Mesenteric fat pad (tissue), 1 donor: ENCODE measurements at places on chromosomes 7 and 10. TPM values are rescaled to one million over a fixed set of nuclear protein-coding genes. Genes with fewer than 3 reads are reported as not detected.

DNA sequence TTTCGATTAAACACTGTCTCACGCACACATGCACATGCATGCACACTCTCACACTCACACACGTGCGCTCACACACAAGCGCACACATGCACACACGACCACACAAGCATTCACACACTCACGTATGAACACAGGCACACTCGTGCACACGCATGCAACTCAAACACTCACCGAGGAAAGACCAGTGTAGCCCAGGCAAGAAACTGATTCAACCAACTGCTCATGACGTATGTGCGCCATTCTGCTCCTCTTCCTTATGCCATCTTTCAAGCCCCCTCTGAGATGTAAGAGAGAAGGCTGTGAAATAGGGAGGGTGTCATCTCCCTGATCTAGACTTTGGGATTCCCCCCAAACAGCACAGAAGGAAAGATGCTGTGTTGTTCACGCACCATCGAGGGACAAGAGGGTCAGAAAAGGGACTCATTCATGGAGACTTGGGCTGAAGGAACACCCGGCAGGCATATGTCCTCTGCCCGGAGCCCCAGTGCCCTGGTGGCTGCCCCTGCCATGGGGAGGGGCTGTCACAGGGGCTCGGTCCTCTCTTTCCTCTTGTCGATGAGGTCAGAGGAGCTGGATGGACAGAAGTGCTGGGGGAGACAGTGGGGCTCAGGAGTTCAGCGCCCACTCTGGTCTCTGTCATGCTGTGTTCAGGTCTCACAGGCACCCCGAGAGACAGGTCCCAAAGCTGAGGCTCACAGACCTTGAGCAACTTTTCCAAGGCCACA lies 130.1 kb upstream of the SHH start:
- DNase-seq: no peak

GRCh38 chr10:96721207-96721572 lies 876 bp upstream of the PIK3AP1 start:
- DNase-seq: no peak

Gene POR
- 507 TPM for total RNA-seq

DNA sequence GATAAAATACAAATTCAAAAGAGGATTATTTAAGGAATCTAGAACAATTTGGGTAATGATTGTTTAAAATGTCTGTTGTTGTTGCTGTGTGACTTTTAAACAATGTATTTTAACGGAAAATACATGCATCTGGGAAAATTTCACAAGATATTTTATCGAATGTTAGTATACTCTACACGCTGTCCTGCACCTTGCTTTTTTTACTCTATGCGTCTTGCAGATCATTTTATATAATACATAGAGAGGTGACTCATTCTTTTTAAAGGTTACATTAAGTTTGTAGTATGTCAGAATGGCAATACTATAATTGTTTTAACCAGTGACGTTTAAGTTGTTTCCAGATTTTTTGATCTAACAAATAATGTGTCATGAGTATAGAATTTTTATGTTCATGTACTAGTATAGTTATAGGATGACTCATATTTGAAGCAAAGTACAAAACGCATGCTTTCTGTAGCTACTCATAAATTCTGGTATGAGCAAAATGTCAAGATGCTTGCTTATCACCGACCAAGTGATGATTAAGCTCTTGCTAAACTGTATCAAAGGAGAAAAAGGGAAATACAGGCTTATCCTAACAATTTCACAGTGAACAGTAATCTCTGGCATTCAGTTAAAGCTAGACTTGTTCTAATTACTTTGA lies 4.9 kb downstream of the DKK1 start:
- DNase-seq: no peak

GRCh38 chr7:27560706-27561235 lies 101.9 kb downstream of the HIBADH start:
- DNase-seq: no peak

Gene SAP25
- 2.3 TPM for total RNA-seq

DNA sequence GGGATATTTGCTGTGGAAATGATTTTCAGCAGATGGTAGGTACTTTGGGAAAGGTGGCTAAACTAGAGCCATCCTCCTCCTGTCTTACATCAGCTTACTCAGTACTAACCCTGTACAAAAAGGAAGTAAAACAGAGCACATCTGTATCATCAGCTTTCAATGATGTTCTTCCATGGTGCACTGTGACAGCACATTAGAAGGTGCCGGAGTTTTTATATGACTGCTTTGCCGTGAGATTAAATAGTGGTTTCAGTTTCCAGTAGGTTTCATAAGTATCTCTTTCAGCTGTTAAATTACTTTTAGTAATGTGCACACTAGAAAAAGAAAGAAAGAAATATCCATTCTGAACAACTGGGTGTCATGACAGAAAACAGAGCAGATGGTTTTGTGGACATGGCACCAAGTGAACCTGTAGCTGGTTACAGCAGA lies 86.5 kb downstream of the ARID5B start:
- no peak for DNase-seq

DNA sequence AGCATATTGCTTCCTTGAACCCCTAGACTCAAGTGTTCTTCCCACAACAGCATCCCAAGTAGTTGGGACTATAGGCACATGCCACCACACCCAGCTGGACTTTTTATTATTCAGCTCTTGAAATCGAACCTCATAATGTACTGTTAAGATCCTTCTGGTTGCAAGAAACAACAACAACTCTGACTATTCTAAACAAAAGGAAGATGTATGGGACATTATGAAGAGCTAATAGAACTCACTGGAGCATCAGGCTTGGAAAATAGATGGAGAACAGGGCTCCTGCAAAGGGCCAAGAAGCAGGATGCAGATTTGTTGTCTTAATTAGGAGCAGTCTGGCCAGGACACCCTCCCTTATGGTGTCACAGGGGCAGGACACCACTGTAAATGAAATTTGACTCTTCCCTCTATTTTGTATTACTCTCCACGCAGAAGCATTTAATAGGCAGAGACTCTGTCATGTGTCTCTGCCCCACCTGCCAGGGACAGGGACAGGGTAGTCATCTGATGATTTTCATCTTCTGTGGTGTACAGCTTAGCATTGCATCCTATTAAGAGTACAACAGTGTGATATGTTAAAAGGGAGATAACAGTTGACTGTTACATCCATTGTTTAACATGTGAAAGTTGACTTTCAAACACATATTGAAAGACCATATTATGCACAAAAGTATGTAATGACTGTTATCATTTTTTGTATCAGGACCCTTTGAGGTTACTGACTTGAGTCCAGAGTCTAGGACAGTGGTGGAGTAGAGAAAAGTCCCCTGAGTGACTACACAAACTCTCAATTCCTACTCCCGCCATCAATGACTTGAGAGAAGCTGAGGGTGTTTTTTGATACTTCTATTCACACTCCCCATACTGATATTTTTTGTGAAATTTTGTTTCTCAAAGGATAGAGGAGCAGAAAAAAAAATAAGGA lies 157.3 kb downstream of the LRRC4 start:
- no peak for DNase-seq

DNA sequence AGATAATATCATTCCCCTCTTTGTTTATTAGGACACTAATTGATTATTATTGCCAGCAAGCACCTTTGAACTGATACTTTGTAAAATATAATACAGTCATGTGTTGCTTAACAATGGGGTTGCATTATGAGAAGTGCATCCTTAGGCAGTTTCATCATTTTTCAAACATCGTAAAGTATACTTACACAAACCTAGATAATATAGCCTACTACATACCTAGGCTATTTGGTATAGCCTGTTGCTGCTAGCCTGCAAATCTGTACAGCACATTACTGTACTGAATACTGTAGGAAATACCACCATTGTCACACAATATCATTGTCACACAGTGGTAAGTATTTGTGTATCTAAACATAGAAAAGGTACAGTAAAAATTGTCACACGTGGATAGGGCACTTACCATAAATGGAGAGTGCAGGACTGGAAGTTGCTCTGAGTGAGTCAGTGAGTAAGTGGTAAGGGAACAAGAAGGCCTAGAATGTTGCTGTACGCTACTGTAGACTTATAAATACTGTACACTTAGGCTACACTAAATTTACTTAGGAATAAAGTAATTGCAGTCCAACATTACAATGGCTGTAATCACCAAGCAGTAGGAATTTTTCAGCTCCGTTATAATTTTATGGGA lies 70.7 kb downstream of the LCOR start:
- DNase-seq: no peak

DNA sequence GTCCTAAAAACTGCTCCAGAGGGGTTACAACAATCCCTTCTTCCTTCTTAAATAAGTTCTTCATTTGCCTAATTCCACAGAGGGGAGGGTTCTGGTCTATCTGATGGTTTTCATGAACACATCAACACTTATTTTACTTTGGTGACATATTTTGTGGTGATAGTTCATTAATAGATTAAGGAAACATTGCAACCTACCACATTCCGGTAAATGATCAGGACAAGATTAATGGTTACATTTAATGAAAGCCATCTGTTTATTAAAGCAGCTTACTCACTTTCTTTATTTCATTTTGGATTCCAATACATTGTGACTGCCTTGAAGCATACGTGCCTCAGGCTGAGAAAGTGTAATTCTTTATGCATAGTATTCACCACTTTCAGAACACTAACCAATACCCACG lies 101.0 kb downstream of the SKIDA1 start:
- no peak for DNase-seq

Gene OR2A1
- 0.16 TPM for total RNA-seq

DNA sequence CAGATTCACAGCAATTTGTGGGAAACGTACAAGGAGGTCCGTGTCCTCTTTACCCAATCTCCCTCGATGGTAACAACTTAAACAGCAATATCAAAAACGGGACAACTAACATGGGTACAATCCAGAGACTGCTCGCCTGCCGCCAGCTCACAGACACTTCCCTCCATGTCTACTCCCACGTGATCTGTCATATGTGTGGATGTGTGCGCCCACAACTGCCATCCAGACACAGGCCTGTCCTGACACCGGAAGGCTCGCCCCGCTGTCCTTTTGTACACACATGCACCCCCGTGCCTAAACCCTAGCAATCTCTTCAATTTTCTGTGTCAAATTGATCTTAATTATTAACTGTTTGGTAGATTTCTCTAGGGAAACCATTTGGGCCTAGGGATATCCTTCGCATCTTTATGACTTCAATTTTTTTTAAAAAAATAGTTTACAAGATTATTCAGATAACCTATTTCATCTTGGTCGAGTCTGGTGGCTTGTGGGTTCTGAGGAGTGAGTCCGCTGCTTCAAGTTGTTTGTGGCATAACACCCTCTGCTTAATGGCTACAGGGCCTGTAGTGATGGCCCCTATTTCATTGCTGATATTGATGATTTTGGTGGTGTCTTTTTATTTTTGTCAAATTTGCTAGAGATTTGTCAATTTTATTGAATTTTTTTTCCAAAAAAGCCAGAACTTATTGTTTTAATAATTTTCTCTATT lies 260.6 kb downstream of the MAD1L1 start:
- DNase-seq: no peak

GRCh38 chr7:4687956-4688355 lies 5.9 kb downstream of the FOXK1 start:
- no peak for DNase-seq

- DNase-seq: no peak
Observed at GRCh38 chr7:117229350-117229749, 93.5 kb downstream of the WNT2 start.

Gene NAT16
- not detected for total RNA-seq
